ENCODE measurements at places on chromosomes 13 and 19. TPM values are rescaled to one million over a fixed set of nuclear protein-coding genes. Genes with fewer than 3 reads are reported as not detected.
A peak's percentile ranks its signal among the peaks of the same experiment; 100 is the strongest.

HSH2D gene
- total RNA-seq: 17.1 TPM

JAK3 gene
- total RNA-seq: 16.1 TPM

RAB11B gene
- 5.6 TPM for total RNA-seq

MED29 gene
- total RNA-seq: 15.8 TPM

RNF17 gene
- 0.05 TPM for total RNA-seq

IRGQ gene
- total RNA-seq: 4.4 TPM

PSPN gene
- total RNA-seq: 0.90 TPM

WDR87 gene
- total RNA-seq: under 0.01 TPM

SIGLEC12 gene
- 0.99 TPM for total RNA-seq

ANGPTL8 gene
- not detected for total RNA-seq

GRCh38 chr13:46656786-46657185 is 103.8 kb downstream of the LRCH1 start:
- DNase-seq: no peak
- no peaks in the 10 kb centered on the region for H3K27me3 ChIP-seq
- no peaks in the 10 kb centered on the region for H3K4me1 ChIP-seq
- no peak overlapping the region for H3K27ac ChIP-seq
- no peak overlapping the region for H3K4me3 ChIP-seq

- no peak for DNase-seq
- H3K27me3 ChIP-seq: no peaks in the 10 kb centered on the region
- peak within 1 kb of the TSS; percentile 64 for H3K27ac ChIP-seq
- H3K4me1 ChIP-seq: peaks cover 18% of the 10 kb centered on the region
- H3K36me3 ChIP-seq: no peaks in the 10 kb centered on the region
These were observed at the start of gene LMO7 for GRCh38 chr13:75635828-75636435. LMO7 (plus strand) TSS chr13:75636330; CDS start chr13:75636658, 328 bp downstream.

GRCh38 chr19:17112271-17112670 is 36.7 kb downstream of the MYO9B start:
- no peaks in the 10 kb centered on the region for H3K27me3 ChIP-seq
- H3K4me1 ChIP-seq: peaks cover 13% of the 10 kb centered on the region
- H3K27ac ChIP-seq: no peak overlapping the region
- no peak overlapping the region for H3K4me3 ChIP-seq

DNA sequence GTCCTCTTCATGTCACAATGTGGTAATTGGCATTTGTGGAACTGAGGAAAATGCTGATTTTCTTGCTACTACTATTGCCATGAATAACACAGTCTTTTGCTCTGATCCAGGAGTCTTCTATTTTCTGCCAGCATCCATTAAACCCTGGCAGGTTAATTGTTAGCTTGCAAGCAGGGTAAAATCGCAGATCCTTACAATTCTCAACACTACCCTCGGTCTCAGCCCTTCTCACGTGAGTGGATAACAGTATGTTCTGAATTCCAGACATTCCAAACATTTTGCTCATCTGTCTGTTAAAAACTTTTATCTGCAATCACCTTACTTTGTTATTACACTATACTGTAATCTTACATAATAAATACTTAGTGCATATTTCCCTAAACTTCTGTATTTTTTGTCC is 251.3 kb upstream of the ATXN8OS start:
- no peak for DNase-seq
- H3K4me3 ChIP-seq: no peak overlapping the region
- H3K36me3 ChIP-seq: no peaks in the 10 kb centered on the region
- H3K27me3 ChIP-seq: no peaks in the 10 kb centered on the region
- H3K27ac ChIP-seq: no peak overlapping the region

DNA sequence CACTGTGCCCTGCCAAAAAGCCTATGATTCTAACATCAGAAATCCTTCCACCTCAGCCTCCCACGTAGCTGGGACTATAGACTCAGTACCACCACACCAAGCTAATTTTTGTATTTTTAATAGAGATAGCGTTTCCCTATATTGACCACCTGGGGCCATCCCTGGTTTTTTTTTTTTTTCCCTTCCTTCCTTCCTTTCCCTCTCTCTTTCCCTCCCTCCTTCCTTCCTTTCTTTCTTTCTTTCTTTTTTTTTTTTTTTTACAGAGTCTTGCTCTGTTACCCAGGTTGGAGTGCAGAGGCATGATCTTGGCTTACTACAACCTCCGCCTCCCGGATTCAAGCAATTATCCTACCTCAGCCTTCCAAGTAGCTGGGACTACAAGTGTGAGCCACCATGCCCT is 1.1 kb upstream of the SAE1 start:
- peaks cover 26% of the 10 kb centered on the region for H3K4me1 ChIP-seq
- H3K36me3 ChIP-seq: peaks cover 4% of the 10 kb centered on the region
- H3K27ac ChIP-seq: no peak overlapping the region

DNA sequence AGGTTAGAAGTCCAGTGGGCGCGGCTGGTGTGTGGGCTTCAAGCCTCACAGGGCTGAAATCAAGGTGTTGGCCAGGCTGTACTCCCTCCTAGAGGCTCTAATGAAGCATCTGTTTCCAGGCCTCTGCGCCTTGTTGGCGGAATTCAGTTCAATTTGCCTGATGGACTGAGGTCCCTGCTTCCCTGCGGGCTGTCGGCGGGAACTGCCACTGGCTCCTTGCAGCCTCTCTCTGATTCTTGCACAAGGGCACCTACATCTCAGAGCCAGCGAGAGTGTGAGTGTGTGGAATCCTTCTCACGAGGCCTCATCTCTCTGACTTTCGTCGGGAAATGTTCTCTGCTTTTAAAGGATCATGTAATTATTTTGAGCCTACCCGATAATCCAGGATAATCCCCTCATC is 128.6 kb downstream of the DLEU7 start:
- H3K27ac ChIP-seq: no peak overlapping the region
- H3K36me3 ChIP-seq: no peaks in the 10 kb centered on the region
- no peak for DNase-seq
- H3K4me1 ChIP-seq: peaks cover 9% of the 10 kb centered on the region
- H3K27me3 ChIP-seq: no peaks in the 10 kb centered on the region

- DNase-seq: no peak
- H3K4me1 ChIP-seq: no peaks in the 10 kb centered on the region
- H3K27me3 ChIP-seq: no peaks in the 10 kb centered on the region
These were observed 59.8 kb upstream of the MEDAG start for GRCh38 chr13:30846311-30846710.

GRCh38 chr13:106522898-106523525 is 12.4 kb downstream of the EFNB2 start:
- no peak for DNase-seq
- H3K27me3 ChIP-seq: peaks cover 2% of the 10 kb centered on the region
- H3K4me1 ChIP-seq: no peaks in the 10 kb centered on the region
- H3K27ac ChIP-seq: no peak overlapping the region
- no peaks in the 10 kb centered on the region for H3K36me3 ChIP-seq

- H3K4me1 ChIP-seq: no peaks in the 10 kb centered on the region
- no peak overlapping the region for H3K4me3 ChIP-seq
- no peak overlapping the region for H3K27ac ChIP-seq
- no peak for DNase-seq
- no peaks in the 10 kb centered on the region for H3K27me3 ChIP-seq
These were observed 726.0 kb downstream of the DIAPH3 start for GRCh38 chr13:59437544-59438301.

DNA sequence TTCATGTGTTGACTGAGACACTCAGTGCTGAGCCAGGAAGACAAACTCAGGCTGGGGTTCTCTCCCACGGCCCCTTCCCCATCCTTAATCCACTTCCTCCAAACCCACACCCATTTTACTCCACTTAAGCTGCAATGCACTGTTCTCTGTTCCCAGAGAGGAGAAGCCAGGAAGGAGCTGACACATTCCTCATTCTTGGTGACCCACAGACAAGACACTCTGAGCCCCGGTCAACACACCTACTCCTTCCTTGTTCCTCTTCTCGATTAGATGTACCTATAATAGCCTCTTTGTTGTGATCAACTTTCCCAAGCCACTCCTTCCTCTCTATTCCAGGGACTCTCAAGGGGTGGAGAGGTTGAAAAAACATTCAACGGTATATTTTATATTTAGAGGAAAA is 47.1 kb downstream of the INSR start:
- no peak for DNase-seq
- no peaks in the 10 kb centered on the region for H3K4me1 ChIP-seq
- H3K27me3 ChIP-seq: no peaks in the 10 kb centered on the region
- H3K4me3 ChIP-seq: no peak overlapping the region
- H3K27ac ChIP-seq: no peak overlapping the region

DNA sequence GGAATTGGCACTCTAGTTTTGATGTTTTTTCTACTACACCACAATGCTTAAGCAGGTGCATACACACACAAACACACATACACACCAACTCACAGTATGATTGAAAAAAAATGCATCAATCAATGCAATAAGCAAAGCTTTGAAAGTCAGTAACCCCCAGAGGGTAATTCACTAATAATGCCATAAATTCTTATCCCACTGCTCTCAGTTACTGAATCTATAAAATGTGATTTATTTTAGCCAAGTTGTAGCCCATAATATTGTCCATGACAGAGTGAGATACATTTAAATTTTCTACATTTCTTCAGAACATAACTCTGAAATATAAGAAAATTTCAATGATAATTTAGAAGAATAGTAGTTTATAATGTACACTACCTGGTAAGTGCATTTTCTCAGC is 87.9 kb downstream of the LIG4 start:
- H3K36me3 ChIP-seq: no peaks in the 10 kb centered on the region
- no peaks in the 10 kb centered on the region for H3K4me1 ChIP-seq
- no peak overlapping the region for H3K27ac ChIP-seq
- H3K4me3 ChIP-seq: no peak overlapping the region
- no peaks in the 10 kb centered on the region for H3K27me3 ChIP-seq

DNA sequence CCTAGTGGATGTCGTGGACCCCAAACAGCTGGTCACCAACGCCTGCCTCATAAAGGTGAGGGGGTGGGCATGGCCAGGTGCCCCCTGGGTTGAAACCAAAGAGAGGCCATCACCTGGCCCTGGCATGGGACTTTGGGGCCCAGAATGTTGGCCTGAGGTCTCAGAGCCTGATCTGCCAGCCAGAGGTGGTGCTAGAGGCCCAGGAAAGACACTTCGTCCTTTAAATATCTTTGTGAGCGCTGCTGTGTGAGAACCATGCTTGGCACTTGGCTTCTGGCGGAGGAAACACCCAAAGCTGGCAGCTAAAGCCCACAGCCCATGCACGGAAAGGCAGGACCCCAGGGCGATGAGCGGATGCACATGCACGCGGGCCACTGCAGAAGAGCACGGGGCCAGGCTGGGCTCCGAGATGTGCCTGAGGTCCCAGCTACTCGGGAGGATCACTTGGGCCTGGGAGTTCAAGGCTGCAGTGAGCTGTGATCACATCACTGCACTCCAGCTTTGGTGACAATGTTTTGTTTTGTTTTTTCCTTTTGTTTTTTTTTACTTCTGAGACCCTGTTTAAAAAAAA is 4.3 kb upstream of the ADM5 start:
- peaks cover 58% of the 10 kb centered on the region for H3K36me3 ChIP-seq
- H3K27me3 ChIP-seq: peaks cover 16% of the 10 kb centered on the region
- no peak overlapping the region for H3K4me3 ChIP-seq

DNA sequence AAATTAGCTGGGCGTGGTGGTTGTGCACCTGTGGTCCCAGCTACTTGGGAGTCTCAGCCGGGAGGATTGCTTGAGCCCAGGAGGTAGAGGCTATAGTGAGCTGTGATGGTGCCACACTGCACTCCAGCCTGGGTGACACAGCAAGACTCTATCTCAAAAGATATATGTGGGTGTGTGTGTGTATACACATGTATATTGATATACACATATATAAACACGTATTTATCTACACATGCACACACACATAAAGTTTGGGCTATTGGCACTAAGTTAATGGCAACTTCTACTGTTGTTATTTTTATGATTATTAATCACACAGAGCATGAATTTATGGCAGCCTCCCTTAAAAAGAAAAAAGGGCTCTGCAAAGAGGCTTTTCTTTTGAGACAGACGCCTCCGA is 27.1 kb upstream of the ABCC4 start:
- H3K4me3 ChIP-seq: no peak overlapping the region
- no peaks in the 10 kb centered on the region for H3K27me3 ChIP-seq

- peaks cover 3% of the 10 kb centered on the region for H3K4me1 ChIP-seq
- no peaks in the 10 kb centered on the region for H3K27me3 ChIP-seq
- DNase-seq: no peak
- H3K4me3 ChIP-seq: no peak overlapping the region
- H3K27ac ChIP-seq: no peak overlapping the region
- H3K36me3 ChIP-seq: peaks cover 22% of the 10 kb centered on the region
These were observed 6.0 kb downstream of the RUVBL2 start for GRCh38 chr19:48999481-49000325.

- DNase-seq: no peak
- H3K36me3 ChIP-seq: no peaks in the 10 kb centered on the region
- H3K4me3 ChIP-seq: no peak overlapping the region
- peaks cover 40% of the 10 kb centered on the region for H3K27me3 ChIP-seq
- no peak overlapping the region for H3K27ac ChIP-seq
These were observed 1.7 kb upstream of the SLITRK5 start for GRCh38 chr13:87669379-87669978.

GRCh38 chr13:113646376-113646775 is 11.6 kb downstream of the ATP4B start:
- H3K27ac ChIP-seq: peak overlapping the region; percentile 56
- H3K27me3 ChIP-seq: no peaks in the 10 kb centered on the region
- no peak for DNase-seq
- no peak overlapping the region for H3K4me3 ChIP-seq

DNA sequence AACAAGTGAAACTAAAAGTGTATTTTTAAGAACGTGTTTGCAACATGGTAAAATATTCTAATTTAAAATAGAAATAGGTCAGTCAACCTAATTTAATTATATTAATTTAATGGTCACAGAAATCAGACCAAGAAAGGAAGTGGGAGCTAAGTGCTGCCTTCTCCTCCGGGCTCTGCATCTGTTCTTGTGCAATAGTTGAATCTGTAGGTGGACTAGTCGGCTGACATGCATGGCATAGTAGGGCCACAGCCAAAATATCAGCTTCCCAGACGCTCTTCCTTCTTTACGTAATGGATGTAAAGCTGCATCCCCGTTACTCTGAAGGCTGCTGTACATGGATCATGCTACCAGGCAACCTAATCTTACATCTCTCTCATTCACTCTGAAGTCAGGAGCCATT is 47.3 kb downstream of the COL4A1 start:
- DNase-seq: no peak
- peaks cover 3% of the 10 kb centered on the region for H3K4me1 ChIP-seq
- no peak overlapping the region for H3K27ac ChIP-seq
- no peak overlapping the region for H3K4me3 ChIP-seq
- H3K27me3 ChIP-seq: no peaks in the 10 kb centered on the region
